ENCODE measurements at places on chromosomes 1 and 21. TPM values are rescaled to one million over a fixed set of nuclear protein-coding genes. Genes with fewer than 3 reads are reported as not detected.

Gene CLIC6
- 0.25 TPM for total RNA-seq

Gene ZNF648
- total RNA-seq = not detected

Gene KCNK1
- total RNA-seq = 32.8 TPM

Gene UQCRHL
- total RNA-seq = 2.4 TPM

Gene NBPF10
- total RNA-seq = 5.4 TPM

Gene C2CD4D
- not detected for total RNA-seq
